Skeletal muscle tissue (tissue), 5 donors: ENCODE measurements at places on chromosomes 5 and 9. TPM values are rescaled to one million over a fixed set of nuclear protein-coding genes. Genes with fewer than 3 reads are reported as not detected.

Gene SUB1
- total RNA-seq, result 98.1 TPM

Gene SHISAL2B
- total RNA-seq, result not detected

Gene ZBTB34
- 17.2 TPM for total RNA-seq

Gene GADD45G
- total RNA-seq, result 2.1 TPM

Gene PCDHB7
- total RNA-seq, result 2.1 TPM

Gene GRIA1
- total RNA-seq, result 1.0 TPM

Gene MRPL36
- total RNA-seq, result 28.7 TPM

Gene MRPL41
- 32.9 TPM for total RNA-seq

Gene CDH9
- not detected for total RNA-seq

Gene NCS1
- total RNA-seq, result 19.3 TPM

Gene SV2C
- total RNA-seq, result under 0.01 TPM

Gene TAF1L
- not detected for total RNA-seq

Gene FCN2
- total RNA-seq, result 1.0 TPM

Gene ZFP2
- 1.6 TPM for total RNA-seq

Gene CDH18
- total RNA-seq, result 12.0 TPM

Gene DIRAS2
- total RNA-seq, result 0.52 TPM

Gene PCDHB2
- total RNA-seq, result 2.6 TPM

Gene RABL6
- 34.4 TPM for total RNA-seq

Gene AMBP
- total RNA-seq, result under 0.01 TPM

Gene B4GALT1
- 14.1 TPM for total RNA-seq

Gene PLPP7
- 34.4 TPM for total RNA-seq

Gene SPOCK1
- total RNA-seq, result 3.7 TPM

Gene ARSK
- total RNA-seq, result 6.3 TPM

Gene IFNA2
- total RNA-seq, result not detected

Gene PRR16
- 4.7 TPM for total RNA-seq

Gene HSPA5
- total RNA-seq, result 48.5 TPM

Gene SLC6A19
- under 0.01 TPM for total RNA-seq

Gene SHOC1
- not detected for total RNA-seq

Gene CYSRT1
- not detected for total RNA-seq

Gene CORO2A
- under 0.01 TPM for total RNA-seq

Gene IRX2
- 0.52 TPM for total RNA-seq

Gene DEPDC1B
- 3.1 TPM for total RNA-seq
